ENCODE measurements at places on chromosomes 7 and 10.
A peak's percentile ranks its signal among the peaks of the same experiment; 100 is the strongest.

DNA sequence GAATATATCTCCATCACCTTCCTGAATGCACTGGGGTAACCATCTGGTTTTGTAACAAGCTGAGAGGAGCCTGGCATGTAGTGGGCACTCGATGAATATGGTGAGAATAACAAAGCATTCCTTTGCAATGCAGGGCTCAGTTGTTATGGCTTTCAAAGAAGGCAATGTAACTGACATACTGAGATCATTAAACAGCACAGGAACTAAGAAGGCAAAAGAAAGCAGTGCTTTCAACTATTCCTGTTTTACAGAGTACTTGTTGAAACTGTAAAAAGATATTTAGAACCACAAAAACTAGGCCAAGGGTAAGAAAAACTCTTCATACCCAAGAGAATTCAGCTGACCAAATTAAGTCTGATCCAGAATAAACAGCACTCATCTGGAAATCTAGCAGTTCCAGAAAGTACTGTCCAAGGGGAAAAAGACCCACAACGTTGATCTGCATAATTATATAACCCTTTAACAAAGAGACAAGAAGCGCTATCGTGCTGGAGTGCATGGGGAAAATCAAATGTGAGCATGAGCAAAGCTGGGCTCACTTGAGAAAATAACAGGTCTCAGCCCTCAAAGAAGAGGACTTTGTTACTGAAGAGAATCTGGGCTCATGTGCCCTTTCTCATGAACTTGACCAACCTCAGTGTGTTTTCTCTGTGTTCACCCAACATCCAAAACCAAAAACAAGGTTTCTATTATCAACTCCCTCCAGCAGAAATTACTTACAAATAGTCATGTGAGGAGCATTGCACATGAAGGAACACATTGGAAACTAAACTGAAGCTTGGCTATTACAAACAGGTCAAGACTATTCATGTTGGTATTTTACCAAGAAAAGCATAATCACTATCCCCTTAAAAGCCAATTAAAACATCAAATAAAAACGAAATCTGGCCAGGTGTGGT, 116.2 kb downstream of the AVL9 start:
- DNase-seq: no peak

DNA sequence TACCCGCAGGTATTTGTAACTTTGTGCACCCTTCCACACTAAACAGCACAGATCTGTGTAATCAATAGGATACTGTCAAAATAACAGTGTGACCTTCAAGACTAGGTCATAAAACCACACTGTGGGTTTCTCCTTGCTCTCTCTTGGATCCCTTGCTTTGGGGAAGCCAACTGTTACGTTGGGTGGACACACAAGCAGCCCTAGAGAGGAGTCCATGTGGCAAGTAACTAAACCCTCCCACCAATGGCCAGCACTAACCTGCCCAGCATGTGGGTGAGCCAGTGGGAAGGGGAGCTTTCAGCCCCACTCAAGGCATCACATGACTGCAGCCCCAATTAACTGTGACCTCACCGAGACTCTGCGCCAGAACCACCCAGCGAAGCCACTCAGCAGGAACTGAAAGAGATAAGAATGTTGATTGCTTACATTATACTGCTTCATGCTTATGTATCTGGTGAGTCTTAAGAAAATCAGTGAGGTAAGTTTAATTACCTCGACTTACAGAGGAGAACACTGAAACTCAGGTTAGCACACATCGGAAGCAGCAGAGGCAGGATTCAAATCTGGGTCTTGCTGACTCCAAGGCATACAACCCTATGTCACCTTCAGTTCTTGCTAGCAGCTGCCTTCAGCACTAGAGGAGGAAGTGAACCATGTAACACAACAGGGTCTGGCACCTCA, 9.4 kb upstream of the ZC3HAV1 start:
- DNase-seq: no peak

DNA sequence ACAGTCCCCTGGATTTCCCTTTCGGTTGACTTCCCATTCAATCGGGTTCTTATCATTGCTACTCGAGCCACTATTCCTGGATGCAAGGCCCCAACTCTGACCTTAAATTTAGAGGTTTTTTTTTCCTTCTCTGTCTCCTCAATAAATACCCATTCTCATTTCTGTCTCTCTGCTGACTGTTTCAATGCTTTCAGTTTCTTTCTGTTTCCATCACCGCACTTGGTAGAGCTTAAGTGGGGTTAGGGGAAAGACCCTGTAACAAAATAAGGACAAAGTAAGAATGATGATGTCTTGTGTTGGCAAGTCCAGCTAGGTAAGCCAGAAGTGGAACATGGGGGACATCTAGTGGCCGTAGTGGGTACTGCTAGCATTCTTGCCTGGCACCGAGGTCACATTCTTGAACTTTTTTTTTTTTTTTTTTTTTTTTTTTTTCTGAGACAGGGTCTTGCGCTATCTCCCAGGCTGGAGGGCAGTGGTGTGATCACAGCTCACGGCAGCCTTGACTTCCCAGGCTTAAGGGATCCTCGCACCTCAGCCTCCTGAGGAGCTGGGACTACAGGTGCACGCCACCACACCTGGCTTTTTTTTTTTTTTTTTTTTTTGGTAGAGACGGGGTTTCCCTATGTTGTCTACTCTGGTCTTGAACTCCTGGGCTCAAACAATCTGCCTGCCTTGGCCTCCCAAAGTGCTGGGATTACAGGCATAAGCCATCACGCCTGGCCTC, 40.3 kb downstream of the ZC3HC1 start:
- peak; percentile 71 for DNase-seq

DNA sequence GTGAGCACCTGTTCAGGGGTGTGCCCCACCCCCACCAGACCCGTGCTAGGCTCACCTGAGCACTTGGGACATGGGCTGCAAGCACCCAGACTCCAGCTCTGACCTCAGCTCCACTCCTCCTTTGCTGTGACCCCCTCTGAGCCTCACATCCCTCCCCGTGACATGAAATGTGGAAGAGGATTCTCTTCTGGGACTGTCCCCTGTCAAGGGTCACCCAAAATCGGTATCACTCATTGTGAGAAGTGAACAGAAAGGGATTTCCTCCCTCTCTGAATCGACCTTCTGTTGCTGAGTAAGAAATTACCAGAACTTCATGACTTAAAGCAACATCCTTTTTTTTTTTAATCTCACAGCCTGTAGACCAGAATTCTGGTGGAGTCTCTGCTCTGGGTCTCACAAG, 6.2 kb upstream of the CHST15 start:
- no peak for DNase-seq

GRCh38 chr10:21279217-21279575, 246.3 kb downstream of the SKIDA1 start:
- no peak for DNase-seq

DNA sequence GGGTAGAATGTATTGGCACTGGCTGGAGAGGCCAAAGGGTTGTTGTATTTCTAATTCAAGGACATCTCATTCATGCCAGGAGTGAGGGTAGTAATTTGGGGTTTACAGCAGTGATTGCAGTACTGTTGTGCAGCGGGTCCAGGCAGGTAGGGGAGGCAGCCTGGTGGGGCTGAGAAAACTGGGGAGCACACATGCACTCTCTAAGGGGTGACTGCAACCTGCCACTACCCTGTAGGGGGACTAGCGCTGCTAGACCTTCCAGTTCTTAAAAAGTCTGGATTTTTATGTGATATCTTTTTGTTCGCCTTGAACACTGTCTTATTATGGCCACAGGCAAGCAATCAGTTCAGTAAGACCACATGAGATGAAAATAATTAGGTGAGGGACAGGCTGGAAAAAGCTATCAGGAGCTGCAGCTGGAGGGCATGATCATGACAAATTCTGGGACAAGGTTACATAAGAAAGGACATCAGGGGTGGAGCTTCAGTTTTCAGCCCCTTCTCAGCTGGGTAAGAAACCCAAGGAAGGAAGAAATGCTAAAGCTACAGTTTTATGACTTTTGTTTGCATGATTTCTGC, 149.0 kb downstream of the ARHGAP21 start:
- no peak for DNase-seq

DNA sequence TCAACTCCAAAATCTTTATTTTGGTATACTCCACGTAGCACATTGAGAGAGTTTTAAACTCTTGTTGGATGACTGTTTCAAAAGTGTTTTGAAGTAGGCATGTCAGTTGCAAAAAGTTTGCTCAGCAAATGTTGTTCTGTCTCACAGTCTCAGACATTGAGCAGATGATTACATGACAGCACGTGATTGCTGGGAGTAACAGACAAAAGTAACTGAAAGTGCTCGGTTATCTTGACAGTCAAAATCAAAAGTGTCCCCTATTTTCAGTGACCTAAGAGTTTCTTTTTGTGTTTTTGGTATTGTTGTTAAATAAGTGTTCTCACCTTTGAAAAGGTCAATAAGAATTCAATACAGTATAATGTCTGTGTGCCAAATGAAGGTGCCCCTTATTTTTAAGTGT, 84.3 kb downstream of the CFTR start:
- DNase-seq: no peak

DNA sequence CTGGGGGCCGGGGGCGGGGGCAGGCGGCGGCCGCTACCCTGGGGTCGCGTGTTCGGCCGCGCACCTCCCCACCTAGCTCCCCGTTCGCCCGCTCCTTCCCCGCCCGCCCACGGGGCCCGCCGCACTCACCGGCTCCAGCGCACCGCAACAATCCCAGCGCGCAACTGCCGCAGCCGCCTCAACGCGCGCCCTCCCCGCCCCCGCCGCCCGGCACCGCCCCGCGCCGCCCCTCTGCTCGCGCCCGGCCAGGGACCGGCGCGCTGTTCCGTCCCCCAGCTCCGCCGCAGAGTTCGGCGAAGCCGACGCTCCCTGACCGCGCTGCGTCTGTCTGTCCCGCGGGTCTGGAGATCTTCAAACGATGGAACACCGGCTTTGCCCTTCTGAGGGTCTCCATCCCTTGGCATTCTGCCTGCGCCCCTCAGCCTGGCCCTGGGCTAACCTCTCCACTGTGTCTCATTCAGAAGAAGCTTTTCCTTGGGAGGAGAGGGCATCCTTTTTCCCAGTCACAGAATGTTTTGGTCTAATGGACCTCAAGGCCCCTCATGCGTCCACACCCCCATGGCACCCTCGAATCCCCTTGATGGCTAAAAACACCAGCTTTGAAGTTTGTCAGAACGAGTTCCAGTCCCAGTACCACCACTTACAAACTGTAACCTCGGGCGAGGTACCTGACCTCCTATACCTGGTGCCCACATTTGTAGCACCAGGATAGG, at the start of gene NT5C2:
Gene NT5C2 (minus strand): TSS at position 166 of the 713 bp plus-strand sequence. CDS start 18,314 bp downstream, outside the sequence.
- DNase-seq: peak; percentile 91

GRCh38 chr7:89800761-89801160, 353.5 kb upstream of the STEAP1 start:
- no peak for DNase-seq

DNA sequence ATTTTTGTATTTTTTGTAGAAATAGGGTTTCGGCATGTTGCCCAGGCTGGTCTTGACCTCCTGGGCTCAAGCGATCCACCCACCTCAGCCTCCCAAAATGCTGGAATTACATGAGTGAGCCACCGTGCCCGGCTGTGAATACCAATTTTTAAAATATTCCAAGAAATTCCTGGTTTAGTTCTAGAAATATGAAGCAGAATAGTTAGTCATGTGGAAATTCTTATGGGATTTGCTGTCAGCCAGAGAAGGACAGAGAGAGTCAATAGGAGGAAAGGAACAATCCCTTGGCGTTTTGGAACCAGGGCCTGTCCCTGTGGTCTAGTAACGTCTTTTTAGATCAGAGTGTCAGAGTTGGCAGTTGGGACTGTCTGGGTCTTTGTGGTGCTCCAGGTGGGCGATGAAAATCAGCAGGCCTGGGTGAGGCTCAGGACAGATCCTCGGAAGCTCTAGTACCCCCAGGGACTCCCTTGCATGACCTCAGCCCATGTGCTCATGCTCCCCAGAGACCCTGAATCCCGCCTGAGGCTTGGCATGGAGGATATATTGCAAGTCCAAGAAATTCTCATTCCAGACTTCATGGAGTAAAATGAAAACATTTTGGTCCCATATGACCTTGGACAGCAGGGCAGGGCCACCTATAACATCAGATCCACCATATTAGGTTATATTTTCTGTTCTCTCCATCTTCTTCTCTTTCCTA, 7.8 kb downstream of the NODAL start:
- DNase-seq: no peak

DNA sequence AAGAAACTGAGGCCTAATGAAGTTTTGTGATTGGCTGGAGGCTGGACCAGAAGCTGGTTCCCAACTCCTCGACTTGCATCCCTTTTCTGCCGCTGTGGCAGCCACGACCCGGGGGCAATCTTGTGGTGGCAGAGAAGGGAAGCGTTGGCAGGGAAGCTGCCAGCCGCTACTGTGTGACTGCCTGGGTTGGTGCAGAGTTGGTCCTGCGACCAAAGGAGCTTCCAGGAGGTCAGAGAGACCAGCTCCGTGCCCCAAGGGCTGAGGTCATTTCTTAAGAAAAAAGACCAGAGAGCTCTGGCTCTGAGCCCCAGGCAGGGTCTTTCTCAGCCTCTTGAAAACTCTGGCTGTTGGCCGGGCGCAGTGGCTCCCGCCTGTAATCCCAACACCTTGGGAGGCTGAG, 47.2 kb downstream of the PRF1 start:
- DNase-seq: no peak

DNA sequence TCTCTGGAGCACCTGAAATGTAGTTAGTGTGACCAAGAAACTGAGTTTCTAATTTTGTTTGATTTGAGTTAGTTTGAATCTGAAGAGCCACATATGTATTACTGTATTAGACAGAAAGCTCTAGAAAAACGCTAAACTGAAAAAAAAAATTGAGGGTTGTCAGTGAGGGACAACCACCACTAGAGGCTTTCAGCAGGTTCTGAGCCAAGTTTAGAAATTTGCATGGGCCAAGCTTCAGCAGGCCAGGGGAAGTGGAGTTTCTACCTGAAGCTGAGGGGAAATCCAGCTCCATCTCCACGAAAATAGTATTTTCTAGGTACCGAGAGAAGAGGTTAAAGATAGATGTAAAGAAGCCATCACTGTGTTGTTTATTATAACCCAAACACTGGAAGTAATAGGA, 77.9 kb upstream of the PLXNA4 start:
- no peak for DNase-seq

DNA sequence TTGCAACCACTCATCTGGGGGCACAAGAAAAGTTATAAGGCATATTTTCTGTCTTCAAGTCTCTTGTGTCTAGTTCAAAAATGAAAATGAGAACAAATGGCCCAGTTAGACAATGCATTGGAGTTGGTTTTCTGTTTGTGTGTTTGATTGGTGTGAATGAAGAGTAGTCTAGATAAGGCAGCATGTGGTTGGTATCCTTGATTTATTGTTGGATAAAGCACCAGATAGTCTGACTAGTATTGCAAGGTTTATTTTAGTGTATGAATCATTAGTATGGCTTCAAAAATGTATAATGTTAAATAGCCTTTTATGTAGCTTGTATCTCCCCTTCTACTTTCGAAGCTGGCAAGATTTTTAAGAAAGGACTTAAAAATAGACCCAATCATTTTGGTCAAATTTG, 237.3 kb downstream of the CDK14 start:
- no peak for DNase-seq

DNA sequence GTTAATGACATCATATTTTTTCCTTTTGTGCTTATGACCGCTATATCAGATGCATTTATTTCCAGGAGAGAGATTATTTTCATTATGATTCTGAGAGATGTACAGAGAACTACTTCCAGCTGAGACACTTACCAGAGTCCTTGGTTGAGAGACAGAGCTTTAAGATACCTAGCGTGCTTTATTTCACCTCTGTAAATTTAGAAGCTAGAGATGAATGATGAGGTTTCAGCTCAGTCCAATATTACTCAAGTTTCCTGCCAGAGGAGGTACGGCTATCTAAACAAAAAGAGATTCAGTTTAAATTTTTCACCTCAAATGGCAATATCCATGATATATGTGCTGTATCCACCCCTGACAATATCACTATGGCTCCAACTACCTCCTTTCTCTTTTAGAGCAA, 182.6 kb upstream of the FAM3C start:
- DNase-seq: no peak

GRCh38 chr10:70840836-70841235, 25.1 kb downstream of the SGPL1 start:
- no peak for DNase-seq
